ENCODE measurements at places on chromosomes 12 and 14.

GRCh38 chr12:8867786-8868185 is 45.4 kb downstream of the A2ML1 start:
- no peak for DNase-seq

GRCh38 chr12:10747730-10748129 is 24.6 kb upstream of the YBX3 start:
- DNase-seq = no peak

DNA sequence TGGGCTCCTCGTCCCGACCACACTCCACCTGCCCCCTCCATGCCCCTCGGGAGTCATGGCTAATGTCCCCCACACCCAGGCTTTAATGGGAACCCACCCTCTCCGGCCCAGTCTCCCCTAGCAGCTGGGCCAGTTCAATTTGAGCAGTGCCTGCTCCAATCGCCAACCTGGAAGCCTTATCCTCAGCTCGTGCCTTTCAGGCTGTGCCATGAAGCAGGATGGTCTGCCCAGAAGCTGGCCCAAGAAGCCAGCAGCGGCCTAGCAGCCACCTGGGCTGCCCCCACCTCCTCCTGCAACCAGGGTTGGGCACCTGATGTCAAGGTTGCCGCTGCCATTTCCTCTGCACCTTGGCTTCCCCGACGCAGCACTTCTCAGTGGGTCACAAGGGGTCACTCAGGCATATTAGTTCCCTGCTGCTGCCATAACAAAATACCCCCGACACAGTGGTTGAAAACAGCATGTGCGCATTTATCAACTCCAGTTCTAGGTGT is 2.3 kb upstream of the CLBA1 start:
- DNase-seq = no peak

DNA sequence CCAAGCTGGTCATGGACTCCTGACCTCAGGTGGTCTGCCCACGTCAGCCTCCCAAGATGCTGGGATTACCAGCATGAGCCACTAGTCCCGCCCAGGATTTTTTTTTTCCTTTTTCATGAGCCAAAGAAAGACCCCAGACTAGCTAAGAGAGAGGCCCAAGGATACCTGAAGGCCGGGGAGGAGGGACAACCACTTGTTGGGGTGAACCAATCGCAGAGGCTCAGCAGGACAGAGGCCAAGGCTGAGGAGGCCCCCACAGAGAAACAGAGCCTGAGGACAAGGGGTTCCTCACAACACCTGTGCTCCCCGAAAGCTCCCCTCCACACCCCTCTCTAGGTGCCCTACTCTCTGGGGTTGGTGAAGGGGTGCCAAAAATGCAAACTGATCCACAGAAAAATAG is 1.0 kb upstream of the SERPINA3 start:
- no peak for DNase-seq
